ENCODE measurements at places on chromosomes 1 and 21.

- H3K4me3 ChIP-seq: no peak overlapping the region
- H3K4me1 ChIP-seq: peaks cover 22% of the 10 kb centered on the region
- peaks cover 7% of the 10 kb centered on the region for H3K36me3 ChIP-seq
- peak; percentile 41 for DNase-seq
- H3K27ac ChIP-seq: no peak overlapping the region
Observed at GRCh38 chr1:153404768-153405167, 11.6 kb upstream of the S100A7A start.

DNA sequence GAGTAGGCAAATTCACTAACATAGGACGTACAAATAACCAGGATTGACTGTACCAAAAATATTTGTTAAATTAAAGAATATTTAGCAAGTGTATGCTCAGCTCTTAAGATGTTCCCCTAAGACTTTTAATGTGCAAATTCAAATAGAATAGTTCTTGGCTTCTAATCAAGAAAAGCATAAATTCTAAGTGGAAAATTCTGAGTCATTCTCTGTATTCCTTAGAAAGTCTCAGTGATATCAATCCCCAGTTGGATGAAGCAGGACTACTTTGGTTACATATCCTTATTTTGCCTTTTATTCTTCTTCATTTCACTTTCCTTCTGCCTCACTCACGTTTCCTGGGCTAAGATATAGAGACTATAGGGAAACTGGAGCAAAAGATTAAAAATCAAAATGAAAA, 130.2 kb downstream of the IFI44 start:
- H3K4me3 ChIP-seq: no peak overlapping the region
- no peak overlapping the region for H3K27ac ChIP-seq
- DNase-seq: no peak
- peaks cover 8% of the 10 kb centered on the region for H3K27me3 ChIP-seq
- H3K4me1 ChIP-seq: peaks cover 2% of the 10 kb centered on the region
- H3K36me3 ChIP-seq: no peaks in the 10 kb centered on the region

- no peak for DNase-seq
- no peak overlapping the region for H3K27ac ChIP-seq
- no peaks in the 10 kb centered on the region for H3K27me3 ChIP-seq
- H3K4me1 ChIP-seq: no peaks in the 10 kb centered on the region
Observed at GRCh38 chr1:71634159-71634558, 553.3 kb upstream of the ZRANB2 start.

GRCh38 chr21:41869771-41870170, 9.4 kb downstream of the PRDM15 start:
- no peak overlapping the region for H3K27ac ChIP-seq
- H3K27me3 ChIP-seq: no peaks in the 10 kb centered on the region
- peaks cover 5% of the 10 kb centered on the region for H3K36me3 ChIP-seq
- H3K4me3 ChIP-seq: no peak overlapping the region

GRCh38 chr1:110412576-110412975, 5.1 kb upstream of the LAMTOR5 start:
- no peak overlapping the region for H3K4me3 ChIP-seq
- peaks cover 2% of the 10 kb centered on the region for H3K36me3 ChIP-seq
- H3K27me3 ChIP-seq: no peaks in the 10 kb centered on the region
- H3K27ac ChIP-seq: no peak overlapping the region
- peak; percentile 28 for DNase-seq

DNA sequence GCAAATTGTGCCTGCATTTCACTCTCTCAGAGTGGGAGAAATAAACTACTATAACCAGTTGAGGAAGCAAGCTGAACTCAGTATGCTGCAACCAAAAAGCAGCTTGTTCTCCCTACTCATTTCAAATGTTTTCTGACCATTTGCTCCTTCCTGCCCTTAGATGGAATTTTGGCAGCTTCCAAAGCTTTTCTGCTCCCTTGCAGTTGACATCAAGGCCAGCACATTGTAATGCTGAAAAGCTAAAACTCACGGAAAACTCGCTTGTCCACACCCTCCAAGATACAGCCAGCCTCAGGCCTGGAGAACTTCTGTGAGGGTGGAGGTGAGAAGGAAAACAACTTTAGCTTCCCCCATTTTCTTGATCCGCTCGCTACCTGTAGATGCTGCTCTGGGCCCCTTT, 5.0 kb upstream of the CHML start:
- H3K27ac ChIP-seq: no peak overlapping the region
- DNase-seq: no peak
- H3K4me3 ChIP-seq: no peak overlapping the region
- no peaks in the 10 kb centered on the region for H3K36me3 ChIP-seq
- H3K27me3 ChIP-seq: peaks cover 2% of the 10 kb centered on the region

DNA sequence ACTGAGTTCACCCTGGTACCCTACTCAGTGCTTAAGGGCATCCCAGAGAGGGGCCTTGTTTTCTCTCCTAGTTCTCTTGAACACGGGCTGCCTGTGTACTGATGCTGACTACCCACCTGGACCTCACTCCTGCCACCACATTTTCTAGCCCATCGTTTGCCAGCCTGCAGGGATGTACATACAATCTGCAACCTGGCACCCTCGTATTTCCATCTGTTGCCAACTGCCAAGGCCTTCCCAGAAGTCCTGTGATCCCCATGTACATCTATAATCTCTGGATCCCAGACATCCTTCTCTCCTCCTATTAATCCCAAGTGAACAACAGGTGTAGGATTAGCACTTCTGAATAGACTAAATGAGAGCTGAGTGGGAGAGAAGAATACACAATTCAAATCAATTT, 212.0 kb downstream of the SLC45A1 start:
- no peak overlapping the region for H3K4me3 ChIP-seq
- no peak for DNase-seq
- peak overlapping the region; percentile 6 for H3K27ac ChIP-seq
- H3K36me3 ChIP-seq: peaks cover 3% of the 10 kb centered on the region

Measured in naive thymus-derived CD8-positive, alpha-beta T cell (primary cell).